ENCODE measurements at places on chromosomes 1 and 21. TPM values are rescaled to one million over a fixed set of nuclear protein-coding genes. Genes with fewer than 3 reads are reported as not detected.

The CYP4A11 gene
- total RNA-seq: not detected

DNA sequence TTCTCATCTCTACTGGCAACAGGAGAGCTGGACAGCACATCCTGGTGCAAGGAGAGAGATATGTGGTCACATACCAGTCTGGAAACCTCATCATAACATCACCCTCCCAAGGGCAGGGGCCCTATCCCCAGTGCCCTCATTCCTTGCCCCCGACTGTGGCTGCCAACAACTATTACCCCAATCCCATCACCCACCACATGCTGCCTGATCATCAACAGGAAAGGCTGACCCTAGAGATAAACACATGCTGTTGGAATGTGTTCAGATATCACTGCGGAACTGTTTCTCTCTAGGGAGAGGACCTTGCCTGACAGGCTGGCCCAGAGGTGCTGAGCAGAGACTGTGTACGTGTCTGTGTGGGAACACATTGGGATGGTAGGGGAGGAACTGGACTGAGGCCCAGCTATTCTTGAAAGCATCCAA lies 4.5 kb upstream of the INKA2 start:
- DNase-seq: no peak
- H3K4me3 ChIP-seq: no peak overlapping the region
- no peak overlapping the region for H3K27ac ChIP-seq
- H3K4me1 ChIP-seq: peaks cover 9% of the 10 kb centered on the region

The CELA2B gene
- not detected for total RNA-seq

- peak overlapping the region; percentile 98 for H3K27ac ChIP-seq
- H3K27me3 ChIP-seq: no peaks in the 10 kb centered on the region
- H3K4me3 ChIP-seq: peak overlapping the region; percentile 65
- DNase-seq: peak; percentile 86
- peaks cover 3% of the 10 kb centered on the region for H3K36me3 ChIP-seq
These were observed 4.0 kb downstream of the SHISAL2A start for GRCh38 chr1:52636721-52637695.

The CLCA4 gene
- not detected for total RNA-seq

DNA sequence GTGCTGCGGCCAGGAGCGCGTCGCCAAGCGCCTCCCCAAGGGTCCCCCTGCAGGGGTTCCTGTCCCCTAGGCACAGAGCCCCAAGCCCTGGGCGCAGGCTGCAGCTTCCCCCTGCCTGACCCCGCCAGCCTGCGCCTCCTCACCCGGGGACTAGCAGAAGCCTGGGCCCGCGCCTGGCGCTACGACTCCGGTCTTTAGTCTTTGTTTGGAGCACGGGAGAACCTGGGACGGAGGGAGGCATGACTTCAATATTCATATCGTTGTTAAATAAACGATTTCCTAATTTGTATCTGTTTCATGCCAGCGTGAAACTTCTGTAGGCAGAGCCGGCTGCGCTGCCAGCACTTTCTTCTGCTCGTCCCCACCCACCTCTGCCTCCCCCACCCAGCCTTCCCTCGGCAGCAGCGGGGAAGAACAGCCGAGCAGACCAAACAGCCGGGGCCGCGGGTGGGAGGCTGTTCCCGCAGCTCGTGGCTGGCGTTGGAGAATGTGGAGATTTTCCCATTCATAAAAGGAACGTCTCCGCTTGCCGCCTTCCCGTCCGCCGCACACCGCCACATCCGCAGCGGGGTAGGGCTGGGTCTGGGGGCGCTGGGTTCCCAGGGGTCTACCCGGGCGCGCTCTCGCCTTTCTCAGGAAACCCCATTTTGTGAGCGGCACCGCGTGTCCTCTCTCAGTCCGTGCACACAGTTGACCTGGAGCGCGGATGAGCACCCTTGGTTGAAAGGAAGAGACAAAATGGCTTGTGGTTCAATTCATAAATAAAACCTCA lies 777 bp upstream of the TRIM67 start:
- H3K27me3 ChIP-seq: peaks cover 58% of the 10 kb centered on the region
- no peak overlapping the region for H3K27ac ChIP-seq
- H3K36me3 ChIP-seq: no peaks in the 10 kb centered on the region
- peaks cover 7% of the 10 kb centered on the region for H3K4me1 ChIP-seq
- DNase-seq: no peak

DNA sequence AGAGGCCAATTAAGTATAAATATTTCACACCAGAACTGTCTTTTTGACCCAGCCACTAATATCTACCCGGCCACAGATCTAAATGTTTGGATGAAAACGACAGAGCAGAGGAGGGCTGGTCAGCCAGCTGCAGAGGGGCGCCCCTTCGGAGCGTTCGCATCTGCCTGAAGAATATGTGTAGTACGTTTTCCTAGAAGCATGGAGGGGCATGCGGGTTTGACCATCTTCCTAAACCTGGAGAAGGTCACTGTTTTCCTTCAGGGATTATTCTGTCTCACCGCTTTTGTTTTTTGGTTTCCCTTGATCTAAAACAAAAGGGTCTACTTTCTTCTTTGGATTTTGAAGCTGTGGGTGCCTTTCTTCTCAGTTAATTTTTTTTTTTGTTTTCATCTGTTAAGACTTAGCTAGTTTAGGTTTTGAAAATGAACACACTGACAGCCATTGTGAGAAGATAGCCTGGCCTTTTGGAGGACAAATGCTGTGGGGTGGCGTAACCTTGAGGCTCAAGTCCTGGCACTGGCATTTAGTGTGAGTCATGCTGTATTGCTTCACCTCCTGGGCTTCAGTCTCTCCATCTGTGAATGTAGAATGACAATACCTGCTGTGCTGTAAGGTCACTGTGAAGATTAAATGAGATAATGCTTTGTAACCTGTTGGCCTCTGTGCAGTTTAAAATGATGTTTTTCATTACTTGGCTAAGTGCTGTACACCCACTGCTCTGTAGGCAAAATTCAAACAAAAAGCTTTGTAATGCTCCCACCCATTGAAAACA lies 74.1 kb upstream of the IRF2BP2 start:
- no peak for DNase-seq
- no peak overlapping the region for H3K27ac ChIP-seq
- H3K4me1 ChIP-seq: no peaks in the 10 kb centered on the region
- H3K36me3 ChIP-seq: peaks cover 1% of the 10 kb centered on the region
- no peak overlapping the region for H3K4me3 ChIP-seq
- no peaks in the 10 kb centered on the region for H3K27me3 ChIP-seq

The MSH4 gene
- total RNA-seq: 0.12 TPM

The CFHR2 gene
- total RNA-seq: not detected

DNA sequence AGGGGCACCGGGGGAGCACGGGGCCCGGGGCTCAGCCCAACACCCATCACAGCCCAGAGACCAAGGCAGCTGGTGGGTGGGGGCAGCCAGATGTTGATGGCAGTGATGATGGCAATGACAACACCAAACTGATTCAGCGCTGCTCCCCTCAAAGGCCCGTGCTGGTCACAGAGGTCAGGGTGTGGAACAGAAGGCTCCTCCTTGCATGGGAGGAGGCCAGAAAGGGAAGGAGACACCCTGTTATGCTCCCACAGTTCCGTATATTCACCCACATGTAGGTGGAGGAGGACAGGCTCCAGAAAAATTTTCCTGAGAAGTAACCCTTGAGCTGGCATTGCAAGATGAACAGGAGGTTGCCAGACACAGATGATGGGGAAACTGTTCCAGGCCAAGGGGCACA lies 414 bp downstream of the GUCA2B start:
- peaks cover 5% of the 10 kb centered on the region for H3K4me1 ChIP-seq
- H3K27ac ChIP-seq: no peak overlapping the region
- H3K27me3 ChIP-seq: peaks cover 3% of the 10 kb centered on the region

- peaks cover 89% of the 10 kb centered on the region for H3K27me3 ChIP-seq
- no peak overlapping the region for H3K27ac ChIP-seq
- peak overlapping the region; percentile 57 for H3K4me3 ChIP-seq
These were observed 5.9 kb upstream of the BARHL2 start for GRCh38 chr1:90722874-90723589.

DNA sequence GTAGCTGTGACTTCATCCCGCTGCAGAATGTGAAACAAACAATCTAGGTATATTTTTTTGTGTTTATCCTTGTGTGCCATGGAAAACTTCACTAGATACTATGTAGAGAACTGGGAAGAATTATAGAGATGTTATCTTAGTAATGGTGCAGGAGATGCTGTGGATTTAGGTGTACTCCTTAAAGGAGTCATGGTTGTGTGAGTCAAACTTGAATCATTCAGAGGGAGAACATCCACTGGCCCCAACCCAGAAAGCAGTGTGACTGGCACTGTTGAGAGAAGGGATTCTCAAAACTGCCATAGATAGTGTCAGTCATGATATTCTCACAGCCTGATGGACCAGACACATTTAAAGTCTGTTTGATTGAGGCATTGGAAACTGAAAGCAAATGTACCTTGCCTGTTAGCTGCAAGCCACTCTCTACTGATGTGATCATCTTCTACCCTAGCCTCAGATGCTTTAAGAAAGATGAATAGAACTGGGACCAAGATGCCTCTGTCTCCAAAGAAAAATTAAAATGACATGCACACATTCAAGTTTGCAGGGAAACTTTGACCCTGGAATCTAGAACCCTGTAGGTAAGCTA lies 754.6 kb downstream of the MRPL39 start:
- no peaks in the 10 kb centered on the region for H3K27me3 ChIP-seq
- no peaks in the 10 kb centered on the region for H3K4me1 ChIP-seq
- H3K27ac ChIP-seq: no peak overlapping the region
- no peak overlapping the region for H3K4me3 ChIP-seq
- no peak for DNase-seq

DNA sequence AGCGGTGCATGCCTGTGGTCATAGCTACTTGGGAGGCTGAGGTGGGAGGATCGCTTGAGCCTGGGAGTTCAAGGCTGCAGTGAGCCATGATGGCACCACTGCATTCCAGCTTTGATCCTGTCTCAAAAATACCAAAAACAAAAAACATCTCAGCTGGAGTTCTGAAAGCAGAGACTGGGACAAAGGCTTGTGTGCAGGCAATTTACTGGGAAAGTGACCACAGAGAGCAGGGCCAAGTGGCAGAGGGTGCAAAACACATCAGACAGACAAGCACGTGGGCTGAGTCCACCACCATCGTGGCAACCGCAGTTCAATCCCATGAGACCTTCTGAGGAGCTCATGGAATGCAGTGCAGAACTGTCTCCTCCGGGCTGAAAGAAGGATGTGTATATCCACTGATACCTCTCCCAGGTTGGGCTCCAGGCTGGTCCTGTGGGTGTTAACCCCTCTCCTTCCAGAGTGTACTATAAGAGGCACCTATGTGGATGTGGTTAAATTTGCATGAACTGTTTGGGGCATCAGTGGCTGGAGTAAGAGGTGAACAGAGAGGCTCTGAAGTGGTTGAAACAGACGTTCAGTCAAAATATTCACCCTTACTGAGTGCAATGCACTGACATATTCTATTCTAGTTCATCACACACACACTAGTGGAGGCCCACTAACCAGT lies 10.8 kb downstream of the PIGP start:
- H3K27me3 ChIP-seq: no peaks in the 10 kb centered on the region
- no peak overlapping the region for H3K4me3 ChIP-seq
- peaks cover 3% of the 10 kb centered on the region for H3K36me3 ChIP-seq
- no peak overlapping the region for H3K27ac ChIP-seq

The SRGAP2B gene
- 21.8 TPM for total RNA-seq

GRCh38 chr1:36008546-36009197 lies 75.2 kb upstream of the TEKT2 start:
- peak overlapping the region; percentile 23 for H3K27ac ChIP-seq
- peaks cover 7% of the 10 kb centered on the region for H3K36me3 ChIP-seq
- no peak overlapping the region for H3K4me3 ChIP-seq
- peak; percentile 19 for DNase-seq

The CYP4B1 gene
- total RNA-seq: not detected

- H3K36me3 ChIP-seq: peaks cover 10% of the 10 kb centered on the region
- no peaks in the 10 kb centered on the region for H3K27me3 ChIP-seq
- no peak for DNase-seq
- H3K27ac ChIP-seq: no peak overlapping the region
These were observed 38.3 kb downstream of the TCEANC2 start for GRCh38 chr1:54091666-54092065.

DNA sequence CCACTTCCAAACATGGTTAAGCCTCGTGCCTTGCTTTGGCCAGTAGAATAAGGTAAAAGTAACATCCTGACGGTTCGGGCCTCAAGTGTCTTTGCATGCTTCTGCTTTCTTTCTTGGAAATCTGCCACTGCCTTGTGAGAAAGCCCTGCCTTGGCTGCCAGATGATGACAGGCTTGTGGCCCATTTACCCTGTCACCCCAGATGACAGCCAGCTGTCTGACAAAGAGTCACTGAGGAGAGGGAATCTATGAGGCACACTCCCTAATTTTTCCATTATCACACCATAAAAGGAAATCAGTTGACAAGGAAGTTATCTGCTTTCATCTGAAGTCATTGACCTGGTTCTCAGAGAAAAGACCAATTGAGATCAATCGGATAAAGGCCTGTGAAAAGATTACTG lies 199.8 kb downstream of the USH2A start:
- no peak for DNase-seq
- H3K4me3 ChIP-seq: no peak overlapping the region
- H3K4me1 ChIP-seq: peaks cover 2% of the 10 kb centered on the region
- H3K36me3 ChIP-seq: peaks cover 2% of the 10 kb centered on the region
- no peak overlapping the region for H3K27ac ChIP-seq

The CR1L gene
- total RNA-seq: not detected

GRCh38 chr1:64471218-64472039 lies 1.5 kb downstream of the CACHD1 start:
- no peak overlapping the region for H3K27ac ChIP-seq
- peak; percentile 13 for DNase-seq
- peak overlapping the region; percentile 68 for H3K4me3 ChIP-seq
- H3K27me3 ChIP-seq: peaks cover 49% of the 10 kb centered on the region
- peaks cover 12% of the 10 kb centered on the region for H3K4me1 ChIP-seq
- H3K36me3 ChIP-seq: no peaks in the 10 kb centered on the region

DNA sequence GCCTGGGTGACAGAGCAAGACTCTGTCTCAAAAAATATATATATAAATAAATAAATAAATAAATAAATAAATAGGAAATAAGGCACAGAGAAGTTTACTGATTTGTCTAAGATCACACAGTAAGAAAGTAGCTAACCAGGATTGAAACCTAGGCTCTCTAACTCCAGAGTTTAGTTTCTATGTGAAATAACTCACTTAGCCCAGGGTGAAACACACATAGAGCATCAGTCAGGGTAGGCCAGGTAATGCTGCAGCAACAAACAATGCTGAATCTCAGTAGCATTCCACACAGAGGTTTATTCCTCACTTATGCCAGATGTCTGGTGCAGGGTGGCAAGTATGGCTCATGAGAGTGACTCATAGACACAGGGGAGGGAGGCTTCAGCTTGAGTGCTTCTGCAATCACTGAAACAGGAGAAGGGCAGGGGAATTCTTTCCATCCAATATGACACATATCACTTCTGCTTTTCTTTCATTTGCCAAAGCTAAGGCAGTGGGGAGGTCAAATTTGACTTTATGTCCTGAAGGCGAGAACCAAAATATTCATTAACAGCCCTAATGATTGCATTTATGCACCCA lies 37.1 kb upstream of the KANK4 start:
- no peak overlapping the region for H3K27ac ChIP-seq
- no peaks in the 10 kb centered on the region for H3K36me3 ChIP-seq
- no peak overlapping the region for H3K4me3 ChIP-seq
- H3K4me1 ChIP-seq: no peaks in the 10 kb centered on the region

The HEYL gene
- total RNA-seq: 0.19 TPM

All from activated CD4-positive, alpha-beta memory T cell treated with anti-CD3 and anti-CD28 coated beads for 36 hours (primary cell).